ENCODE measurements at places on chromosomes 16 and 17.

DNA sequence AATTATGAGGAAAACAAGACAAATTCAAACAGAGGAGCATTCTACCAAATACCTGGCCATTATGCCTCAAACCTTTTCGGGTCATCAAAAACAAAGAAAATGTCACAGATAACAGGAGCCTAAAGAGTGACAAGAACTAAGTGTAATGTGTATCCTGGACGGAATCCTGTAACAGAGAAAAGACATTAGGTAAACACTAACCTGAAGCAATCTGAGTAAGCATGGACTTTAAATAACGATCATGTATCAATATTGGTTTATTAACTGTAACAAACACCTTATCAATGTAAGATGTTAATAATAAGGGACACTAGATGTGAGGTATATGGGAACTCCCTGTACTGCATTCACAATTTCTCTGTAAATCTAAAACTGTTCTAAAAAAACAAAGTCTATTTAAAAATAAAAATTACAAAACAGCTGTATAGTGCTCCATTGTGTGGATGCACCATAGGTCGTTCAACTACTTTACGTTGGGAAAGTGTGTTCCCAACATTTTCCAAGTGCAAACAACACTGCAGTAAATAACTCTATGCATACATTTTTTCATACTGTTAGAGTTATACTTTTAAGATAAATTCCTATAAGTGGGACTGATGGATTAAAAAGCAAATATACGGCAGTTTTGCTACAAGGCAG, 14.8 kb downstream of the CMC2 start:
- DNase-seq, result no peak

DNA sequence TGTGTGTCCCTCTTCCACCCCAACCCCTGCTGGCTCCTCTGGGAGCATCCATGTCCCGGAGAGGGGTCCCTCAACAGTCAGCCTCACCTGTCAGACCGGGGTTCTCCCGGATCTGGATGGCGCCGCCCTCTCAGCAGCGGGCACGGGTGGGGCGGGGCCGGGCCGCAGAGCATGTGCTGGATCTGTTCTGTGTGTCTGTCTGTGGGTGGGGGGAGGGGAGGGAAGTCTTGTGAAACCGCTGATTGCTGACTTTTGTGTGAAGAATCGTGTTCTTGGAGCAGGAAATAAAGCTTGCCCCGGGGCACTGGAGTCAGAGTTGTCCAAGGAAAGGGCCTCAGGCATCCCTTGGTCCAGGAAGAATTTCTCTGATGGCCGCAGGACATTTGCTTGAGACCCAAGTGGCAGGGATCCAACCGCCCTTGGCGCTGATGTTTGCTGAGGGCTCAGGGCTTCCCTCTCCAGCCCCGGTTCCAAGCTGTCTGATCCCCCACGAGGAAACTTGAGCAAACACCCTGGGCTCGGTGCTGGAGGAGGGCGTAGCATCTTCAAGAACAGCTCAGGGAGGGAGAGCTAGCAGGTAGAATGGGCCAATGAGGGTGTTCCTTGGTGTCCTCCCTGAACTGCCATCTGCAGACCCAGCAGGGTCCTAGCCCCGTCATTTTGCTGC, 4.5 kb downstream of the NXPH3 start:
- no peak for DNase-seq

GRCh38 chr16:27189335-27189972, 13.9 kb upstream of the KDM8 start:
- no peak for DNase-seq

- peak; percentile 63 for DNase-seq
Measured at GRCh38 chr17:61352408-61352770, 47.3 kb upstream of the TBX2 start.

GRCh38 chr17:74748529-74749278, at the start of gene NHERF1:
NHERF1 (plus strand) TSS chr17:74748628; CDS start chr17:74748847, 219 bp downstream.
- peak; percentile 45 for DNase-seq

DNA sequence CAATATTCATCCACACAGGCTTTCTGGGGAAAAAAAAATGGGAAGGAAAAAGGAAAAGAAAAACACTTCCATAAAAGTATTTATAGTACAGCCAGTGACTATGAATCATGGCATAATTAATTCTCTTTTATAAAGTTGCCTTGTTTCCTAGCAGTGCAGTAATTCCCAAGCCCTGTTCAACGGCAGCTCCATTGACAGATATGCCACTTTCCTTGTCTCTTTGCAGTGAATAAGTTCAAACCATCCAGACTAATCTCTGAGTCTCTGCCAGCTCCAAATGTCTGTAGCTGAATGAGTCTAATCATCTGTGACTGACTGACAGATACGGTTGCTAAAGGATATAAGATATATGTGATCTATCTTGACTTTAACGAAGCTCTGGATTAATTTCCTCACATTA, 52.9 kb upstream of the KCNJ16 start:
- DNase-seq, result no peak

DNA sequence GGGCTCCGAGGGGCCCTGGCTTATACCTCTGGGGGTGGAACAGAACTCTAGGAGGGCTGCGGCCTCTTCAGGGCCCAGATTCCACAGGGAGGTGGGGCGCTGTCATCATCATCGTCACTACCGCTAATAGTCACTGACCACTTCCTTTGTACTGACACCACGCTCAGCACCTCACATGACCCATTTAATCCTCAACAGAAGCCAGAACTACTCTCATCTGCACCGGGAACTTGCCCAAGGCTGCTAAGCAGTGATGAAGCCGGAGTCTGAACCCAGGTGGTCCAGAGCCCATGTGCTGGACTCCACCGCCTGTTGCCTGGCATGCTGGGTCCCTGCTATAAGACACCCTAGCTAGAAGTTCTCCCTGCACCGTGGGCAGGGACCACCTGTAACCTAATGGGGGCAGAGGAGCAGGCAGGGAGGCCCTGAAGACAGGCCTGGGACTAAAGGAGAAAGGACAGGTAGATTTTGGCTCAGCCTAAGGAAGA, 12.0 kb downstream of the UNC13D start:
- no peak for DNase-seq

Measured in pulmonary artery endothelial cell (primary cell).